ENCODE measurements at places on chromosomes 4 and X.

GRCh38 chr4:166312166-166312565, 439.1 kb downstream of the TLL1 start:
- no peak for DNase-seq

DNA sequence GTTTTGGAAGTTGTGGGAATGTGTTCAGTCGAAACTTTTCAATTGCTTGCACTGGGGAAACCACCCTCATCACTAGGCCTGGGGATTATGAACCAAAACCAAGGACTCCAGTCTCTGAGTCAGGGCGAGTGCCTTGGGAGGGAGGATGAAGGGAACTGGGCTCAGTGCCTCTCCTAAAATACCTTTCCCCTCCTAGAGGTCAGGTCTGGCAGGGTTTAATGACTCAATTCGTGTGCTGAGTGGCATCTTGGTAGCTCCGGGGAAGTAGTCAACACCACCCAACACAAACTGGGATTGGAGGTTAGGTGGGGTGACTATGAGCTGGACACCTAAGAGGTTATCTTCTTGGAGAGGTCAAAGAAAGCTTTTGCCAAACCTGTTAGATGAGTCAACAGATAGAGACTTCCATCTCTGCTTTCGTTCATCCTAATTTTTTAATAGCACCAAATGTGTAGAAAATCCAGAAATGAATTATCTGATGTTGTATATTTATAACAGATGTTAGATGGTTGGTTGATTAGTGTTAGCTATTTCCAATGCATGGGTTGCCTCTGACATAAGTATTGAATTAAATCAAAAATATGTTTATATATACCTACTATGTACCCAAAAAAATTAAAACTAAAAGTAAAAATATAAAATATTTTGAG, 202.8 kb downstream of the SHROOM3 start:
- no peak for DNase-seq

GRCh38 chr4:177728361-177729152, 286.3 kb upstream of the AGA start:
- no peak for DNase-seq

DNA sequence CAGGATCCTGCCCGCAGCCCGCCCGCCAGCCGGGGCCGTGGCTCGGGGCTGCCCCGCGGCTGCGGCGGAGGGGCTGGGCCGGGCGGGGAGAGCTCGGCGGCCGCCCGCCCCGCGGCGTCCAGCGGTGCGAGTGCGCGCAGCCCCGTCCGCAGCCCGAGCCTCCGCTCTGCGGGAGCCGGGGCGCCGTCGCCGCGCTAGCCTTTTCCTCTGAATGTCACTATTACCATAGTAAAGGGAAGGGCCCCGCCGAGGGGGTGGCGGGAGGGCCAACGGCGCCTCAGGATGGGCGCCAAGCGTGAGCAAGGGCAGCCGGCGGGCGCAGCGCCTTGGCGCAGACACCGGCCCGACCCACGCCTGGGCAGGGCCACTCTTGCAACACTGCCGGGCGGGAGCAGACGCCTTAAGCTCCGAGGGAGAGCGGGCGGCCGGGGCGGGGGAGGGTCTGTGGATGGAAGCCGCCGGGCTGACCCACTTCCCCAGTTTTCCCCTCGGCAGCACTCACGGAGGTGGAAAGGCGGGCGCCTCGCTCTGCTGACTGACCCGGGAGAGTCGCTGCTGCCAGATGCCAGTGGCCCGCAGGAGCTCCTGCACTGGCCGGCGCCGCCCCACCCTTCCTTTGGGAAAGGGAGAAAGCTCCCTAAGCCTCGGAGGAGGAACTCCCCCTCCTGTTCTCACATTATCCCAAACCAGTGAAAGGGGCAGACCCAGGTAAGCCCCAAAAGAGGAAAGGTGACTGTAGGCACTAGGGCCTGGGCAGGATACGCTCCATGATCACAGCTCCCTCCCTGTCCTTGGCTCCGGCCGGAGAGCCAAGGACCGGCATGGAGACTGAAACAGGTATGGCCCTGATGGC, 329.4 kb downstream of the HNRNPD start:
- no peak for DNase-seq

DNA sequence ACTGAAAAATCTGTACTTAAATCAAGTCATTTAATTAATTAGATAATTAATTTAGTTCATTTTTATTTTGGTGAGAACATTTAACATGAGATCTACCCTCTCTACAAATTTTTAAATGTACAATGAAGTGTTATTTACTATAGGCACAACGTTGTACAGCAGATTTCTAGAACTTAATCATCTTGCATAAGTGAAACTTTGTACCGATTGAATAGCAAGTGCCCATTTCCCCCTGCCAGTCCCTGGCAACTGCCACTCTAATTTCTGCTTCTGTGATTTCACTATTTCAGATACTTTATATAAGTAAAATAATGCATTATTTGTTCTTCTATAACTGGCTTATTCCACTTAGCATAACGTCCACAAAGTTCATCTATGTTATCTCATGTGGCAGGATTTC, 50.1 kb upstream of the SYTL5 start:
- DNase-seq: no peak

GRCh38 chr4:48100256-48100655, 33.8 kb downstream of the TXK start:
- DNase-seq: no peak

- DNase-seq: no peak
Observed at GRCh38 chr4:123037804-123038203, 115.4 kb upstream of the NUDT6 start.

GRCh38 chr4:162475246-162475645, 311.4 kb upstream of the FSTL5 start:
- no peak for DNase-seq

GRCh38 chrX:13307041-13307440, 12.8 kb downstream of the ATXN3L start:
- DNase-seq: no peak

GRCh38 chrX:123779908-123780396, 47.1 kb upstream of the THOC2 start:
- no peak for DNase-seq

Measured in osteocyte (in vitro differentiated cells).